ENCODE measurements at places on chromosomes 11 and 22.

DNA sequence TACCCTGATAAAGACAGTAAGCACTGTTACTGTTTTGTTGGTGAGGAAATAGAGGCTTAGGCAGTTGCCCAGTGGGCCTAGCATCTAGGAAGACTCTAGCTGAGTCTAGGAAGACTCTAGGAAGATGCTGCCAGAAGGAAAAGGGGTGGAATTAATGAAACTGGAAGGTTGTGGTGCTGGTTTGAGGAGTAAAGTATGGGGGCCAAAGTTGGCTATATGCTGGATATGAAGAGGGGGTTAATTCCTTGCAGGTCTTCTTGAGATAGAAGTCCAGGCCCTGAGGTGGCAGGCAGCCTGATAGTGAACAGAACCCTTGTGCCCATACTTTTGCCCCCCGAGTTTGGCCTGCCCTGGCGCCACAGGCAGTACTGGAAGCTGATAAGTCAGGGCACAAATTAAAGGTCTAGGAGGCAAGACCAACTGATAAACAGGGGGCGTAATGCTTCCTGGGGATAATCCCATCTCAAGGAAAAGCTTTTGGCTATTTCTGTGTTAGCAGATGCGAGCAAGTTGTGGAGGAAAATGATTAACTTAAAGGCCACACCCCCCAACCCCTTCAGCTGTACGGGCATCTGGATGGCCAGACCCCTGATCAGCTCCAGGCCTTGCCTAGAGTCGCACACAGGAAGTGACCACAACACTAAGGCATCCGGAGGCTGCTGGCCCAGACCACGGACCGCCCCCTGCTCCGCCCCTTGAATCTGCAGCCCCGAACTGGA is 3.1 kb downstream of the ILK start:
- DNase-seq: peak; percentile 26

DNA sequence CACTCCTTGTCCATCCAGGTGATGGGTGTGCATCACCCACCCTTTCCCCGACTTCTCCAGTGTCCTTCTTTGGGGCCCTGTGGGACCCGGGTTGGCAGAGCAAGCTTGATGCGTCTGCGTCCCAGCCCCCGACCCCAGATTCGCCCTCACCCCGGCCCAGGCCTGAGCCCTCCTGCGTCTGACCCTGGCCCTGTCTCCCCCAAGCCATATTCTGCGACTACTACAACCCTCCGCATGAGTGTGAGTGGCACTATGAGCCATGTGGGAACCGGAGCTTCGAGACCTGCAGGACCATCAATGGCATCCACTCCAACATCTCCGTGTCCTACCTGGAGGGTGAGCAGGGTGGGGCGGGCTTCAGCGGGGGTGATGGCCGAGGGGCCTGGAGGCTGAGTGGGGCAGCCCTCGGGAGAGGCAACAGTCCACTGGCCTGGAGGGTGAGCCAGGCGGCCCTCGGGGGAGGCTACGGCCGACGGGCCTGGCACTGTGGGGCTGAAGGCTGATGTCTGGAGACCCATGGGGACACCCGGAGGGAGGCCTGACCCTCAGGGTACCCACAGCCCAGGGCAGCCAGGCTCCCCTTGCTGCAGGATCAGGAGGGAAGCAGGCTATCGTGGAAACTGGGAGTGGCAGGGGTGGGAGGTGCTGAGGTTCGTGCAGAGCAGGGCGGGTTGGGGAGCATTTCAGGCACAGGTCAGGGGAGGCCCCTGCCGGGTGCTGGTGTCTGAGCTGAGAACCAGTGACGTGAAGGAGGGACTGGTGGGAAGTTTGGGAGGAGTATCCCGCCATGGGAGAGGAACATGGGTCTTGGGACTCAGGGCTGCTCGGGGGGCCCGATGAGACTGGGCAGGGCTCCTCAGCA is 15.3 kb downstream of the MUC2 start:
- DNase-seq: no peak

- DNase-seq: no peak
Observed at GRCh38 chr11:36081274-36081945, 137.5 kb downstream of the LDLRAD3 start.

GRCh38 chr22:28802595-28803123 is 2.3 kb upstream of the XBP1 start:
- no peak for DNase-seq

GRCh38 chr11:88363004-88363403 is 25.5 kb upstream of the CTSC start:
- DNase-seq: no peak

- no peak for DNase-seq
Observed at GRCh38 chr11:14894657-14895598, 2.9 kb upstream of the CYP2R1 start.

GRCh38 chr22:45235851-45236342 is 4.8 kb downstream of the KIAA0930 start:
- DNase-seq: no peak

GRCh38 chr11:88178191-88178590 is 2.9 kb upstream of the RAB38 start:
- DNase-seq: no peak

DNA sequence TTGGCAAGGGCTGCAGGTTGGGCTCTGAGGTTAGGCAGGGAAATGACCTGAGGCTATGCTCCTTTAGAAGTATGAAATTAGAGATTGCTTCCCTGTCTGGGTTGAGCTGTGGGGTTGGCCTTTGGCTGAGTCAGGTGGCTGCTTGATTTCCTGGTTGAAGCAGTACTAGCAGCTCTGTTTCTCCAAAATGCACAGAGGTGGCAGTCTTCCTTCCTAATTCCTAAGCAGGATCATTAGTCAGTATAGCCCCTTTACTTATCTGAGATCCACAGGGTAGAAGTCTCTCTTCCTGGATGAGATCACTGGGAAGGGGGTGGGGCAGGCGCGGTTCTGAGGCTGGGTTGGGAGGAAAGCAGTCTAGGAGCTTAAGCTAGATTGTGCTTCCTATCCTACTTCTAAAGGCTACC is 1917.5 kb downstream of the LRRC4C start:
- no peak for DNase-seq

DNA sequence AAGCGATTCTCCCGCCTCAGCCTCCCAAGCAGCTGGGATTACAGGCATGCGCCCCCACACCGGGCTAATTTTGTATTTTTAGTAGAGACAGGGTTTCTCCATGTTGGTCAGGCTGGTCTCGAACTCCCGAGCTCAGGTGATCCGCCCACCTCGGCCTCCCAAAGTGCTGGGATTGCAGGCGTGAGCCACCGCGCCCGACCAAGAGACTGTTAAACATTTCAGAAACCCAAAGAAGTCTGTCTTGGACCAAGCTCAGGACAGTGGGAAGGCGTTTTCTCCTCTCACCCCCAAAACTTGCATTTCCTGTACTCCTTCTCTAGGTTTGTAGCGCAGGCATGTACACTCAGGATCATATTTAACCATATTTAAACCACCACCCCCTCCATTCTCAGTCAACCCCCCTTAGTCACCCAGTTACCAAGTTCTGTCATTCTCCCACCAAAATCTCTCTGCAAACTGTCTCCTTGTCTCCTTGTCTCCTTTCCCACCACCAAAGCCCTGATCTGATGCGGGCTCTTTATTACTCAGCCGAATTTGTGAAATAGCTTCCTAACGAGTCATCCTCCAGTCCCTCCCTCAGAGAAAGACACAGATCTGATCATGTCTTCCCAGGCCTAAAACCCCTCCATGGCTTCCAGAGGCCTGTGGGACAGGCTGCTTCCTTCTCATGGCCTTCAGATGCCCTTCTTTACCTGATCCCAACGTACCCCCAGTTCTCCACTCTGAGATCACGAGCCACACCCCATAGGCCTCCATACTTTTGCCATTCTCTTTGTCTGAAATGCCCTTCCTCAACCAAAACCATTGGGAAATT is 29.0 kb upstream of the CREB3L1 start:
- DNase-seq: no peak

DNA sequence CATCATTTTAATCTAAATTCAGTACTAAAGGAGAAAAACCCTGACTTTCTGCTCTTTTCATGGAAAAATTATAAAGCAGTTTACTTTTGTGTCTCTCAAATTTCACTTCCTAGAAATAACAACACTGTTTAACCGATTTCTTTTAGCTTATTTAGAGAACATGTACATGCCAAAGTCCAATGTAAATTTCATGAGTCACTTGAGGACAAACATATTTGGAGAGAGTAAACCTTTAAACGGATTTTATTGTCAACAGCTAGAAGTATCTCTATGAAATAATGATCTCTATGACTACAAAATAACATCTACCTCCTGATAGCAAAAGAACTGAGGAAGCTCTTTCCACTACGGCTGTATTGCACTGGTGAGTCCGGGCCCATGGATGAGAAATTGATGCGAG is 46.3 kb upstream of the SLC22A25 start:
- DNase-seq: no peak

GRCh38 chr11:2869561-2870427 is 15.8 kb downstream of the CDKN1C start:
- no peak for DNase-seq

DNA sequence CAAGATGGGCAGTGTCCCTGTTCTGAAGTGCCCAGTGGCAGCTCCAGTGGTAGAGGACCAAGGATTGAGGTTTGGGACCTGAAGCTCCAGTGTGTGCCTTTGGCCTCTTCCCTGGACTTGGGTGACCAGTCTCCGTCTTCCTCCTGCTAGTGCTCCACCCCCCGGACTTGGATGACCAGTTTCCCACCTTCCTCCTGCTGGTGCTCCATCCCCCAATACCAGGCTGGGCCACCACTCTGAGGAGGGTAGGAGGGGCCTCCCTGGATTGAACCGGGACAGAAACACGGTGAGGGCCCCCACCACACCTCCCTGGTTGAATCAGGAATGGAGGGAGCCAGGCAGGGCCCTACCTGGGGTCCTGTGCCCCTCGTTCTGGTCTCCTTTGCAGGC is 10.9 kb upstream of the NEAT1 start:
- no peak for DNase-seq

DNA sequence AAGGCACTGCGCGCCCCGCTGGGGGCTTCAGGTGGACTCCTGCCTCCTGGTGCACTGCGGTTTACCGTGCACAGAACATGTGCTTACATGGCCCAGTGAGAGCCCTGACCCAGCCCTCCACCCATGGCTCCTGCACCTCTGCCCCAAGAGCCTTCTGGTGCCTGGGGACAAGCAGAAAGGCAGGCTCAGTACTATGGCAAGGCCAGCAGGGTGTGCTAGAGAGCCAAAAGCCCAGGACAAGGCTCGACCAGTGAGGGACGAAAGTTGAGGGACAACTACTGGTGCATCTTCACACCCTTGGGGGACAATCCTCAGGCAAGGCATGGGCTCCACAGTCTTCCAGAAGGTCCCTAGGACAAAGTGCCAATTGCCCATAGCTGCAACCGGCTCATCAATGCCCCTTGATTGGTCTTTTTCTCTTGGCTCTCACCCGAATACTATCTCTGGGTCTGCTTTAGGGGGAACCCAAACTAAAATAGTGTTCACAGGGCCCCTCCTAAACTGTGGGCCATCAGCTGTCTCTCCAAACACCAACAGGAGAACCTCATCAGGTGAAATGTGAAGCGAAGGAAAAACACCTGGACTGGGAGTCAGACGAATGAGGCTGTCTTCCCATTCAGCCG is 13.5 kb downstream of the PGA5 start:
- DNase-seq: peak; percentile 28

DNA sequence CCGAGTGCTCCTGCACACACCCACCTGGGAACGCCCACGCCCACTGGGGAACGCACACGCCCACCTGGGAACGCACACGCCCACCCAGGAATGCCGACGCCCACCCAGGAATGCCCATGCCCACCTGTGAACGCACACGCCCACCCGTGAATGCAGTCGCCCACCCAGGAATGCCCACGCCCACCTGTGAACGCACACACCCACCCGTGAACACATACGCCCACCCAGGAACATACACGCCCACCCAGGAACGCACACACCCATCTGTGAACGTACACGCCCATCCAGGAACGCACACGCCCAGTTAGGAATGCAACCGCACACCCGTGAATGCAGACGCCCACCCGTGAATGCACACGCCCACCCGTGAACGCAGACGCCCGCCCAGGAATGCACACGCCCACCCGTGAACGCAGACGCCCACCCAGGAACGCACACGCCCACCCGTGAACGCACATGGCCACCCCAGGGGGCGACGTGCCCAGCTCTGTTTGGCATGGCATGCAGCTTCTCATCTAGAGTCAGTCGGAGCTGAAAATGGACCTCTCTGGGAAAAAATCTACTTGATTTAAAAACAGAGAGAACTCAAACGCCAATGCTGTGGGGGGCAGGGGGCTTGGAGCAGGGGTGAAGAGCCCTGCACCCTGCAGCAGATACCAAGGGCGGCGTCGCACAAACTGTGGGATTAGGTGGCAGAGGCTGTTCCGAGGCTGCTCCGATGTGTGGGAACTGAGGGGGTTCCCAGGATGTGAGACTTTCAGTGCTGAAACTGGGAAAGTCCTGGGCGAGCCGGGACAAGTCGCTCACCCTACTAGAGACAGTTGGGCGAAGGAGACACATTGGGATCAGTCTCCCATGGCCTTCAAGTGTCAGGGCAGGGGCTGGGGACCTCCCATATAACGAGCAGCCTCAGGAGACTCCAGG is 83.3 kb downstream of the MYEOV start:
- DNase-seq: no peak

GRCh38 chr11:94815705-94816344 is 47.7 kb downstream of the AMOTL1 start:
- DNase-seq: no peak

- no peak for DNase-seq
Observed at GRCh38 chr11:122732342-122733315, 77.1 kb downstream of the UBASH3B start.

DNA sequence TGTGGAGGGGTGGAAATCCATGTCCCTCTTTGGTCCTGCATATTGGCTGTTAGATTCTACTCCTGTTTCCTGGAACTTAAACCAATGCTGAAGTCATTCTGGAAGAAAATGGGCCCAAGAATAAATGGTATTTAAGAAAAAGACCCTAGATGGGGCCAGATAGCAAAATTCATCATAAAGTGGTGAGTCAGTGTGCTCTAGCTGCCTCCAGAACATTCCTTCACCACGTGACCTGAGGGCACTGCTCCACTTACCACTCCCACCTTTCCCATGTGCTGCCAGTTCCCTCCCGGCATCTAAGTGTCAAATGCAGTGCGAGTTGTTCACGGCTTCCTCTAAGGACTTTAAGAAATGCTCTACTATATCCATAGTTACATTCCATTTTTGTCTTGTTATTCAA is 30.9 kb upstream of the NAP1L4 start:
- DNase-seq: no peak

- no peak for DNase-seq
Observed at GRCh38 chr11:124643605-124644425, 21.2 kb downstream of the TBRG1 start.

- no peak for DNase-seq
Observed at GRCh38 chr22:26615149-26615548, 2.7 kb downstream of the CRYBB1 start.

DNA sequence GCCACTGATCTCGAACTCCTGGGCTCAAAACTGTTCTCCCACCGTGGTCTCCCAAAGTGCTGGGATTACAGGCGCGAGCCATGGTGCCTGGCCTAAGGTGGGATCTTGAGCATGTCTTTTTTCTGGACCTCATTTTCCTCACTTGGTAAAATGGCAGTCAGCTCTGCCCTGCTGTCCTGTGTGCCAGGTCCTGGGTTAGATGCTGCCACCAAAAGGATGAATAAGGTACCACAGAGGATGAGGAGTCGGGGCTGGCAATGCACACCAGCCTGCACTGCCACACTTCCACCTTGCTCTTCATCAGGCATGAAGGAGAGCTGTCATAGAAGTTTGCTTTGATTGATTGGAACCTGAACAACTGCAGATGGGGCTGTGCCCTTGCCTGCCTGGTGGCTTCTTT is 32.3 kb downstream of the ACO2 start:
- DNase-seq: no peak

GRCh38 chr11:62792202-62792575 is 383 bp upstream of the TMEM223 start:
- peak; percentile 25 for DNase-seq

GRCh38 chr11:59417023-59417422 is 9.2 kb downstream of the OR5A2 start:
- DNase-seq: no peak

- DNase-seq: no peak
Observed at GRCh38 chr22:31102441-31103081, 4.8 kb downstream of the SELENOM start.

All from effector CD4-positive, alpha-beta T cell (primary cell).